Activated effector memory CD4-positive, alpha-beta T cell treated with anti-CD3 and anti-CD28 coated beads, Interleukin-2, amount 50 U/mL, for 16 hours (primary cell): ENCODE measurements at places on chromosomes 7 and 10.

GRCh38 chr10:130137090-130137448, 878 bp downstream of the GLRX3 start:
- no peak for DNase-seq

DNA sequence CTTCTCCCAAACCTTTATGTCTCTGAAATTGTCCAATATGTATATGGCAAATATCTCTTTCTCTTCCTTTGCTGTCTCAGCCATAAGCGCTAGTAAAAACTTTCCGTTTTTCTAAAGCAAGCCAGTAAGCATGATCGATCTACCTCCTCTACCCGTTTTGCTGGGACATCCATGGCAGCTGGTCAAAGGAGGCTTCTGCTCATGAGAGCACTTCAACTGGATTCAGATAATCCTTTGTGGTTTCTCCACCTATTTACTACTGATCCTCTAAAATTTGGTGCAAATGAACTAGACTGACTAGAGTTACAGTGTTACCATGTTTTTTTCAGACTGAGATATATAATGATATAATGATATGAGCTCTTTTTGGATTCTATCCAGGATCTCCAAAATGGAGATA, 42.7 kb downstream of the GBF1 start:
- no peak for DNase-seq

DNA sequence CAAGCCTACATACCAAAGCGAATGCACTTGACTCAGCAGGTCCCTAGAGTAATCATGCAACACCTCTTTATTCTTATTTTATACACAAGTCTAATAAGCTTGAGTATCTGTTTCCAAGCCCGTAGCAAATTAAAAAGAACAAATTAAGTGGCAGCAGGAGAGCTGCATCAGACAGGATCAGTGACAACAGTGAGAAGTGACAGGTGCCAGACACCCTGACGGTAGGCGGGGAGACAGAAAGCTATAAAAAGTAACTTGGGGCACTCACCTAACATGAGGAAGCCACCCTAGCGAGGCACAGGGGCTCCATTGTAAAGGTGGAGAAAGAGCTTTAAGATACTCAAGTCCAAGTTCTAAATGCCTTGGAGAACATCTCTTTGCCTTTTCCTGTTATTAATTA, 174.2 kb downstream of the PLXNA4 start:
- no peak for DNase-seq

DNA sequence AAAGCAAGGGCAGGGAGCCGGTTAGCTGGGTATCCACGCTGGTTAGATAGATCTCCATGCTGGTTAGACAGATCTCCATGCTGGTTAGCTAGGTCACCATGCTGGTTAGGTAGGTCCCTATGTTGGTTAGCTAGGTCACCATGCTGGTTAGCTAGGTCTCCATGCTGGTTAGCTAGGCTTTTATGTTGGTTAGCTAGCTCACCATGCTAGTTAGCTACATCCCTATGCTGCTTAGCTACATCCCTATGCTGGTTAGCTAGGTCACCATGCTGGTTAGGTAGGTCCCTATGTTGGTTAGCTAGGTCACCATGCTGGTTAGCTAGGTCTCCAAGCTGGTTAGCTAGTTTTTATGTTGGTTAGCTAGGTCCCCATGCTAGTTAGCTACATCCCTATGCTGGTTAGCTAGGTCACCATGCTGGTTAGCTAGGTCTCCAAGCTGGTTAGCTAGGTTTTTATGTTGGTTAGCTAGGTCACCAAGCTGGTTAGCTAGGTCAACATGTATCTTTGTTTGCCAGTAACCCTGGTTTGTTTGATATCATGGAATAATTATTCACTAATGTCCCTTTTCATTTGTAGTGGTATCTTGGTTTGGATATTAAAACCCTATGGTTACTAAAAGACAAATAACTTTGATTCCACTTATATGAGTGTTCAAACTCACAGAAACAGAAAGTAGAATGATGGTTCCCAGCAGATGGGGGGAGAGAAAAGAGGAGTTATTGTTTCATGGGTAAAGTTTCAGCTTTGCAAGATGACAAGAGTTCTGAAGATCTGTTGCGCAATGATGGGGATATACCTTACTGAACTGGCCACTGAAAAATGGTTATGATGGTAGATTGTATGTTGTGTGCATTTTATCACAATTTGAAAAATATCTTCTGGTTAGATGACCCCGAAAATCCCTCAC, 136.2 kb downstream of the PRPF18 start:
- DNase-seq, result no peak

DNA sequence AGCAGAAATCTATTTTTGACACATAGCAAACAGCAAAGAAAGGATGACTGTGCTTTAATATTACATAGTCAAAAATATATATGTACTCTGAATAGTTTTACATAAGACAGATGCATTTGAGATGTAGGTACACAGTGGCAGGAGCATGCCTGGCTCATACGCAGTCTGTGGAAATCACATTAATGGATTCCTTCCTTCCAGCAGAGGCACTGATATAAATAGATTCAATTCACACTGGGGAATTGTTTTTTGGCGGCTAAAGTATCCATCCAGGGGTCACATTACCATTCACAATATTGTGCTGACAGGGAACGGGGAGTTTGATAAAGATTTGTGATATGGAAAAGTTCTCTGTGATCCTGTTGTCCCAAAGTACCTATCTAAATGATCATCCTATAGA, 72.5 kb upstream of the AGR3 start:
- no peak for DNase-seq

GRCh38 chr10:73597346-73597745, 6.2 kb upstream of the USP54 start:
- DNase-seq, result no peak

DNA sequence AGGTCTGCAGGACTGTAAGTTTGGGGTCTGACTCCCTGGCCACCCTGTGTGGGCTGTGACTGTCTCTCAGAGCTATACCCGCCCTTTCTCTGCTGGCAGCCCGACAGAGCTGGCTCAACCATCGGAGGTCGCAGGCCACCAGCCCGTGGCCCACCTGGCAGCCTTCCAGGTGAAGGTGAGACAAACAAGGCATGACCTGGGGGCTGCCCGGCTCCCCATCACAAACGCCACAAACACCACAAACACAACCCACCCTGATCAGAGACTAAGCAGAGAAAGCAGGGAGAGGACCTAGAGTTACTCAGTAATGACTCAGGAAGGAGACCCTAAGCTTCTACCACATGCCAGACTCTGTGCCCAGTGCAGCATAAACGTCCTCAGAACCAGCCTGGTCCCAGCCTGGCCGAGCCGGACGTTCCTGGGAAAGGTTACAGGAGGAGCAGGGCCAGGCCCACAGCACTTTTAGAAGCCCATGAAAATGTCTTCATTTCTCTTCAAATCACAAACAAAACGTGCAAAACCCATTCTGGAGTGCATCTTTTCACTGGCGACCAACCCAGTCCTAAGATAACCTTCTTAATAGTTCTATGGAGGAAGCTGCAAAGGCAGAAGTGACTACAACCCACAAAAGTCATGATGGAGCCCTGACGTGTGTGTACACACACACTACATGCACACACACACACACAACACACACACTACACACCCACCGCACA, 66.8 kb downstream of the MKI67 start:
- peak; percentile 49 for DNase-seq

DNA sequence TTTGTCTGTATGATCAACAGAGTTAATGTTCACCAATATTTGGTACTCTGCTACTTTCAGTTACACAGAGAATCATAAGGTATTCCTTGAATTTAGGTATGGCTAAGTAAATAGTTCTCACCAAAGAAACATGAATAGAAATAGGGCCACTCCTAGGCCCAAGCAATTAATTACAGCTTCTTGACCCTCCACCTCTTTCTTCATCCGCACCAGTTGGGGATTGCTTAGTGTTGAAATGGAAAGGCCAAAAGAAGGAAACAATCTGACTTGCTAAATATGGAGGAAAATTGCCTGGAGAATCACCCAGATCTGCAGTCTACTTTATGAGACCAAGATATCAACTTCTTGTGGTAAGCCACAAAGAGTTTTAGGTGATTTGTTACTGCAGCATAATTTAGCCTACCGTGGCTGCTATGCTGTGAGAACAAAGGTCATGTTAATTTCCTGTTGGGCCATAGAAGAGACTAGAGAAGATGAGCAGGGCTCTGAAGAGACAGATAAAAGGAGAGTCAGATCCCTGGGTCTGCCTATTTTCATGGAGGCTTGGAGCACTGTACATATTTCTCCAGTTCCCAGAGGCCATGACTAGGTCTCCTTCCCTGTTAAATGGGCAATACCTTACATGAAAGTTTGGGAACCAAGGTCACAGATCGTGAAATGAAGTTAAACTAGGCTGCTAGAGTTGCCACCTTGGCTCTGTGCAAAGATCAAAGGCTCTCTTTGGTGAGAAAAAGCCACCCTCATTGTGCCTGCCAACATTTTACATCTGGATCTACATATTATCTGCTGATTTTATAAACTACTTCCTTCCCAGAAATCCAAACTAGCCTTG, 93.3 kb upstream of the GDF10 start:
- DNase-seq, result no peak

GRCh38 chr7:29289156-29290021, 94.8 kb downstream of the CHN2 start:
- DNase-seq, result no peak

- DNase-seq, result no peak
Measured at GRCh38 chr10:13528875-13529713, at the start of gene BEND7. TSS of gene BEND7 (minus strand) at chr10:13529014. CDS start at chr10:13528533, 481 bp downstream.

DNA sequence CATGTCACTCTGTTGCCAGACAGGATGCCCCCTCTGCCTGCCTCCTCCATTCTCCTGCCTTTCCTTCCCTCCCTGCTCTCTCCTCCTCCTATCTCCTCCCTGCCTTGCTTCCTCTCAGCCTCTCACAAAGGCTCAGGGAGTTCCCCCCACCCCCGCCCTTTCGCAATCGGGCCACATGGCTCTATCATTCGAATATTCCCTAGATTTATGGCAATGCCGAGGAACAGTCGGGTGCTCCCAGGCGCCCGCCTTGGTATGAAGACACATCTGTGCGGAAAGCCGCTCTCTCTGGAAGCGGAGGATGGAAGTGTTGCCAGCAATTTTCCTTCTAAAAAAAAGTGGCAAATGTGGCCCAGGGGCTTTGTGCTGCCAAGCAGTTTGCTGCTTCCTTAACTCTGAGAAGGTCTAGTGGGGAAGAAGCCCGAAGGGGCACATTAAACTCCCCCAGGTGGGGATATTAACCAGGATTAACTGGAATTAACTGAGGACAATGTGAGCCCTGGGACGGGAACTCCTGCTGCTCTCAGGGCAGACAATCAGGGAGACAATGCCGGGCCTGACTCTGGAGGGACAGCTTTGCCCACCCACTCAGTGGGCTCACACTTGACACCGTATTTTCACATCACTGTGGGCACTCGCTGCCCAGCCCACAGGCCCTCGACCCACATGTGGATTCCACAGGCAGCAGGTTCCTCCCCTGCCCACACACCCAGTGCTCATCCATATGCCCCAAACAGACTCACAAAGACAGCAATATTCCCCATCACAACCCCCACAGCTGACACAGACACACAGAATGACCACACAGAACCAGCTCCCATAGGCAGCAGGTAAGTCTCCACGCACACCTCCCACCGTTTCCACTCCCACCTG, 88.4 kb upstream of the SMNDC1 start:
- DNase-seq, result no peak

DNA sequence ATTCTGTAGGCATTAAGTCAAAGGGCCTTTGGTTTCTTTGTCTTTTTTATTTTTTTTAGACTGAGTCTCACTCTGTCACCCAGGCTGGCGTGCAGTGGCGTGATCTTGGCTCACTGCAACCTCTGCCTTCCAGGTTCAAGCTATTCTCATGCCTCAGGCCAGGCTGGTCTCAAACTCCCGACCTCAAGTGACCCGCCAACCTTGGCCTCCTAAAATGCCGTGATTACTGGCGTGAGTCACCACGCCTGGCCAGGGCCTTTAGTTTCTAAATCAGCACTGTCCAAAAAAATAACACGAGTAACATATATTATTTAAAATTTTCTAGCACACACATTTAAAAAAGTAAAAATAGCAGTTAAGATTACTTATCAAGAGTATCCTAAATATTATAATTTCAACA, 11.1 kb upstream of the ACSL5 start:
- DNase-seq, result peak; percentile 46

GRCh38 chr10:96671211-96671890, 49.0 kb downstream of the PIK3AP1 start:
- DNase-seq, result no peak
